DND-41 (cell line): ENCODE measurements at places on chromosomes 6 and 20.
A peak's percentile ranks its signal among the peaks of the same experiment; 100 is the strongest.

GRCh38 chr6:45597424-45597823 is 219.7 kb upstream of the SUPT3H start:
- H3K27ac ChIP-seq, result no peak overlapping the region
- no peak overlapping the region for H3K4me3 ChIP-seq
- H3K4me1 ChIP-seq, result 0 out of 2 replicates have a peak, but pooled peaks cover 3% of the 10 kb centered on the region
- DNase-seq, result no peak
- no peaks in the 10 kb centered on the region for H3K36me3 ChIP-seq
- H3K27me3 ChIP-seq, result no peaks in the 10 kb centered on the region

GRCh38 chr6:141218583-141218982 is 914.1 kb upstream of the GJE1 start:
- H3K27me3 ChIP-seq, result no peaks in the 10 kb centered on the region
- no peak overlapping the region for H3K4me3 ChIP-seq
- H3K27ac ChIP-seq, result no peak overlapping the region
- no peak for DNase-seq
- H3K36me3 ChIP-seq, result no peaks in the 10 kb centered on the region
- no peaks in the 10 kb centered on the region for H3K4me1 ChIP-seq

DNA sequence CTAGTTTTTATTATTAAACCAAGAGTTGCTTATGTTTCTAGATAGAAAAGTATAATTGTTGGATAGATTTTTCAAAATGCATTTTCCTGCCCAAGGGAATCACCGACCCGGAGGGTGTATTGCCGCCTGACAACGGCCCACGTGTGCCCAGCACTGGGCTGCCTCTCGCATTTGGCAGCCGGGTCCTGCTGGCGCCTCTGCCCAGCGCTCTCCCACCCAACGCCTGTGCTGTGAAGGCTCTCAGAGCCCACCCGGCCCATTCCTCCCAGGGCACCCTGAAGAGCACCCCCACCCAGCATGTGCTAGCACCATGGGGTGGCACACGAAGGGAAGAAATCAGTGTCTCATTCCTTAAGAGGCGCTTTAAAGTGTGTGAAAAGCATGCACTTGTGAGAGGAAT is 88.3 kb upstream of the AFDN start:
- H3K36me3 ChIP-seq, result no peaks in the 10 kb centered on the region
- H3K4me3 ChIP-seq, result no peak overlapping the region
- no peak for DNase-seq
- peaks cover 3% of the 10 kb centered on the region for H3K27me3 ChIP-seq

GRCh38 chr20:42756991-42757390 is 432.7 kb downstream of the PTPRT start:
- no peak overlapping the region for H3K27ac ChIP-seq
- no peak for DNase-seq
- H3K36me3 ChIP-seq, result no peaks in the 10 kb centered on the region

DNA sequence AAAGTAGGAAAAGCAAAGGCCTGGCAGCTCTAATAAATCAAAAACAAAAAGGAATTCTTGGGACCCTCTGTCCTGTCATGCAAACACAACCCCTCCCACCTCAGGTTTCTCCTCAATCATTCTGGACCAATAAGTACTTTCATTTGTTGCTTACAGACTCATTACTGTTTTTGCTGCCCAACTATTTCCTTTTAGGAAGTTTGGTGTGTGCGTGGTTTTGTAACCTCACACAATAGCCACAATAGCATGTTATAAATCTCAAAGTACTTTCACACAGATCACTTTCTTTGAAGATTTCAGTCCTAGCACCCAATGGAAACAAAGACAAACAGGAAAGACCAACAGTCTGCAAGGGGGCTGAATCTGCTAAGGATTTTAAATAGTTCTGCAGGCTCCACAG is 4.5 kb downstream of the MRPL14 start:
- H3K27me3 ChIP-seq, result no peaks in the 10 kb centered on the region
- H3K4me3 ChIP-seq, result no peak overlapping the region
- DNase-seq, result peak; percentile 28
- peaks cover 8% of the 10 kb centered on the region; the same call in 1 of the 2 replicates for H3K36me3 ChIP-seq

DNA sequence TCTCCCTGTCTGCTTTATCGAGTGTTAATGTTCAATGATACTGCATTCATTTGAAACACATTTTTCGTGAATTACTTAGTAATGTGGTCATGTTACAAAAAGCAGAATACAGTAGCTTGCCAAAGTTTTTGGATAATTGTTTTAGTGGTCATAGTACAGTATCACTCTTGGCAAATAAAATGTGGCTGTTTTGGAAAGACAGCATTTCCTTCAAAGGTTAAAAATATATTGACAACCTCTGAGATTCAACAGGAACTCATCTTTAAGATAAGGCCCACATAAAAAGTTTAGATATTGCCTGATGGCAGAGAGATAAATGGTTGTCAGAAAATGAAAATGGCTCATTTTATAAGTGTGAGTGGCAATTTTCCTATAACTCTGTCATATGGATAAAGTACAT is 297.7 kb upstream of the MAN1A1 start:
- no peaks in the 10 kb centered on the region for H3K4me1 ChIP-seq
- H3K4me3 ChIP-seq, result no peak overlapping the region
- H3K27ac ChIP-seq, result no peak overlapping the region
- no peaks in the 10 kb centered on the region for H3K36me3 ChIP-seq
- no peaks in the 10 kb centered on the region for H3K27me3 ChIP-seq
- DNase-seq, result no peak

GRCh38 chr6:161292145-161292544 is 18.3 kb upstream of the AGPAT4 start:
- DNase-seq, result no peak
- no peaks in the 10 kb centered on the region for H3K4me1 ChIP-seq
- H3K27ac ChIP-seq, result no peak overlapping the region
- no peaks in the 10 kb centered on the region for H3K36me3 ChIP-seq
- no peaks in the 10 kb centered on the region for H3K27me3 ChIP-seq

- no peak overlapping the region for H3K27ac ChIP-seq
- H3K27me3 ChIP-seq, result no peaks in the 10 kb centered on the region
- H3K4me1 ChIP-seq, result no peaks in the 10 kb centered on the region
- H3K4me3 ChIP-seq, result no peak overlapping the region
- H3K36me3 ChIP-seq, result no peaks in the 10 kb centered on the region
Measured at GRCh38 chr6:148440016-148440415, 97.4 kb downstream of the SASH1 start.

DNA sequence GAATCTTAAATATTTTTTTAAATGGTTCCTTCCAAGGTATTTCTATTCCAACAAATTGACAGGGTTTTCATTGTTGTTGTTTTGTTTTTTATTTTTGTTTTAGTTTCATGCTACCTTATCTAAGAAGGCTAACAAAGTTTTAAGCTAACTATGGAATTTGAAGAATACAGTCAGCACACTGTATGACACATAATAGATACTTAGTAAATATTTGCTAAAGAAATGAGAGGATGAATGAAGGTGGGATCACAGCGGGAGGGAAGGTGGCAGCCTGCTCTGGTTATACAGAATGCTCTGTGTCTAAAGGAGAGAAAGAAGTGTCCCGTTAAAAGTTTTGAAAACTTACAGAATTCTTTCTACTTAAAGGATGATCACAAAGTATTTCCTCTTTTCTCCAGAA is 43.7 kb upstream of the DST start:
- no peaks in the 10 kb centered on the region for H3K36me3 ChIP-seq
- no peak for DNase-seq
- H3K4me1 ChIP-seq, result no peaks in the 10 kb centered on the region
- H3K4me3 ChIP-seq, result no peak overlapping the region
- no peak overlapping the region for H3K27ac ChIP-seq
- no peaks in the 10 kb centered on the region for H3K27me3 ChIP-seq

- DNase-seq, result no peak
- H3K4me1 ChIP-seq, result peaks cover 8% of the 10 kb centered on the region; the same call in 1 of the 2 replicates
Measured at GRCh38 chr6:2793534-2794151, 28.4 kb downstream of the WRNIP1 start.

DNA sequence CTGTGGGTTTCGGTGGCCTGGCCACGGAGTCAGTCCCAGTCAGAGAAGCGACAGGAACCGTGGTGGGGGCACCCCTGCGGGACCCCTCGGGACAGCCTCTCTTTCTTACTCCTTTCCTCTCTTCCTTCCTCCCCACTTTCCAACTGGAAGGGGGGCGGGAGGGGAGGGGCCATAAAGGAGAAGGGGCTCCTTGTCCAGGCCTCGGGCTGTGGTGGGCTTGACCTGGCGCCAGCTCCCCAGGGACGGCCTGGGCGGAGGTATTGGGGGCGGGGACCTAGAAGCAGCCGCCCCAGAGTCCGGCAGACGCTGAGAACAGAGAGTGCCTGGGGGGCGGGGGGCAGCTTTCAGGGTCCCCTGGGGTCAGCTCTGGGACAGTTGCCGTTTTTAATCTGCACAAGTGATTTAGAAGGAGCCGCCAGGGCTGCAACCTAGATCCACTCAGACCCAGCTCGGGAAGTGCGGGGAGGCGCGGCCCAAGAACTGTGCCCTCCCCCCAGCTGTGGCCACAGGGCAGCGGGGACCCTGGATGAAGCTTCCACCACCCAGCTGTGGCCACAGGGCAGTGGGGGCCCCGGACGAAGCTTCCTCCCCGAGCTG is 6.4 kb upstream of the ABHD16B start:
- no peak overlapping the region for H3K4me3 ChIP-seq
- H3K27me3 ChIP-seq, result no peaks in the 10 kb centered on the region
- no peaks in the 10 kb centered on the region for H3K36me3 ChIP-seq
- H3K27ac ChIP-seq, result no peak overlapping the region
- peaks cover 12% of the 10 kb centered on the region for H3K4me1 ChIP-seq

DNA sequence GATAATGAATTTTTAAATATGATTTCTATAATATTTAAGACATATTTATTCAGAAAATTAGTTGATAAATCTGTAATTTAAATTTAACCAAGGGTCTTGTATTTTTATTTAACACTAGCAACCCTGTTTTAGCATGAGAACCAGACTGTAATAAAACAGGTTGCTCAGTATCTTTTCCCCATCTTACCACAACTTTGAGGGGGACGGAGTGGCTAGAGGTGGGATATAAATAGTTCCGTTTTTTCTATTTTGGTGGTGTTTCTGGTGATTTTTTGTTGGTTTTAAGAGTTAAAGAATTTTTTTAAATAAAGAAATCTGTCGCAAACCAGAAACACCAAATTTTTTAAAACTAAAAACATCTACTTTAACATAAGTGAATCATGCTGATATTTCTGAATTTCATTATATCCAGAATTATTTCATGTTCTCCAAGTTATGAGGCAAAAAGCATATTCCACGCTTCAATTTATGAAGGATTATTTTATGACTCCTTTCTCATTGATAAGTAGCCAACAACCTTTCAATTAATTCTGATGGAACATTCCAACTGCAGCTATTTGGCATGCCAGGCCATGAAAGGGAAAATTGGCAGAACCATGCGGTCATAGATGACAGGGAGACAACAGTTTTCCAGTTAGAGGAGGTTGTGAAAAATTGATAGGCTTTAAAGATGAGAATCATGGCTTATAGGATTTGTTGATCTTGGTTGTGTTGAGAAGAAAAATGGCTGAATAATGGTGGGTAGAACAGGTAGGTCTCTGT is 151.9 kb upstream of the CARMIL1 start:
- peak overlapping the region; percentile 28; the same call in 1 of the 2 replicates for H3K27ac ChIP-seq
- H3K4me3 ChIP-seq, result no peak overlapping the region
- DNase-seq, result no peak
- peaks cover 26% of the 10 kb centered on the region for H3K4me1 ChIP-seq

DNA sequence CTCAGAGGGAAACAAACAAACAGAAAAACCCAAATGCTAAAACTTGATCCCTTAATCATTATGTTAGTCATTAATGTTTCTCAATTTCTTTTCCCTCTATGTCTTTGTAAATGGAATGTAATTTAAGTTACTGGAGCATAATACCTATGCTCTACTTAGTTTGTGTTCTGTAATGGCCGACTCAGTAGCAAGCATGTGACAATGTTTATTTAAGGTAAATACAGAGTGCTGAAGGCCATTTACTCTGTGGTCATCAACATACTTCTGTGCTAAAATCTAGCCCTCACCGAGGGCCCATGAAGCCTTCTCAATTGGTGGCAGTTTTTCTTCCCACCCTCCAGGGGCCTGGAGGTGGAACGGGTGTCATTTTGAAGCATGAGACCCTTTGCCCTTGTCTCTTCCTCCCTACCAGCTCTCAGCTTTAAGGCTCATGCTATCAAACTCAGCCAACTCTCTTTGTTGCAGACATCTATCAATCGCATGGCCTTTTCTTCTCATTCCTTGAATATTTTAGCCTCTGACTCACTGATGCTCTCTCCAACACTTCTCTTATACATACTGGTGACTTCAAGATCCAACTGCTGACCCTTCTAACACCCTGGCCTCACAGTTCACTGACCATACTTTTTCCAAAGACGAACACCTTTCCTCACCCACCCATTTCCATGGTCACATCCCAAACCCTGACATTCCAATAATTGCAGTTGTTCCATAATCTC is 48.2 kb downstream of the STX7 start:
- H3K4me3 ChIP-seq, result no peak overlapping the region
- H3K4me1 ChIP-seq, result no peaks in the 10 kb centered on the region
- no peaks in the 10 kb centered on the region for H3K27me3 ChIP-seq

DNA sequence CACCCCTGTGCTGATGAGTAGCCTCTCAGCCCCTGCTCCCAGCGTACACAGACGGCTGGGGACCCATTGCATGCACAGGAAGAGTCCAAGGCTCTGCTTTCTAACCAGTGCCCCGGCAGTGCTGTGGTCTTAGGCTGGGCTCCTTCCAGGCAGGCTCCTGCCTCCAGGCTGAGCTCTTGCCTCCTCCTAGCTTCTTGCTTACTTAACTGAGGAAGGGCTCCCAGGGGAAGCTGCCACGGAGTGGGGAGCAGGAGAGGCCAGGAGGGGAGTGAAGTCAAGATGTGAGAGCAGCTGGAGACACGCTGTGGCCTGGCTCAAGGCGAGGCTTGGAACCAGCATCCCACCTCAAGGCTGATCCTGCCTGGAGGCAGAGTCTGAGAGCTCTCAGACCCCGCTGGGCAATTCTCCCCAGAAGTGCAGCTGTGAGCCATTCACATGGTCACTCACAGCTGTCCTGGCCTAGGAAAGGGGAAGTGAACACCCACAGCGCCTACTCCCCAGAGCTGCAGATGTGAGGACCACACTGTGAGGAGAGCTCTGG is 141.0 kb downstream of the TBXT start:
- no peaks in the 10 kb centered on the region for H3K27me3 ChIP-seq
- DNase-seq, result no peak
- no peak overlapping the region for H3K4me3 ChIP-seq
- no peaks in the 10 kb centered on the region for H3K36me3 ChIP-seq
- H3K27ac ChIP-seq, result peak overlapping the region; percentile 40

- DNase-seq, result no peak
- no peak overlapping the region for H3K4me3 ChIP-seq
- H3K27me3 ChIP-seq, result no peaks in the 10 kb centered on the region
Measured at GRCh38 chr6:55040102-55040848, 134.0 kb upstream of the HCRTR2 start.

DNA sequence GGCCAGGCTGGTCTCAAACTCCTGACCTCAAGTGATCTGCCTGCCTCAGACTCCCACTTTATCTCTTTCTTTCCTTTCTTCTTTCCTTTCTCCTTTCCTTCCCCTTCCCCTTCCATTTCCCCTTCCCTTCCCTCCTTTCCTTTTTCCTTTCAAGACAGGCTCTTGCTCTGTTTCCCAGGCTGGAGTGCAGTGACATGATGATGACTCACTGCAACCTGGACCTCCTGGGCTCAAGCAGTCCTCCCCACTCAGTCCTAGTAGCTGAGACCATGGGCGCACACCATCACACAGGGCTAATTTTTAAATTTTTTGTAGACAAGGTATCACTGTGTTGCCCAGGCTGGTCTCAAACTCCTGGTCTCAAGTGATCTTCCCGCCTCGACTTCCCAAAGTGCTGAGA is 377.6 kb upstream of the ZFP64 start:
- H3K27ac ChIP-seq, result no peak overlapping the region
- H3K27me3 ChIP-seq, result peaks cover 13% of the 10 kb centered on the region
- H3K4me3 ChIP-seq, result no peak overlapping the region

GRCh38 chr20:50521221-50522052 is 11.3 kb downstream of the PTPN1 start:
- H3K4me3 ChIP-seq, result no peak overlapping the region
- H3K4me1 ChIP-seq, result peaks cover 49% of the 10 kb centered on the region
- peaks cover 9% of the 10 kb centered on the region; the same call in 1 of the 2 replicates for H3K36me3 ChIP-seq
- DNase-seq, result no peak
